ENCODE measurements at places on chromosomes 4 and X. TPM values are rescaled to one million over a fixed set of nuclear protein-coding genes. Genes with fewer than 3 reads are reported as not detected.

Gene PRSS12
- 43.3 TPM for total RNA-seq

Gene DNAAF6
- not detected for total RNA-seq

Gene COL4A6
- total RNA-seq: 3.2 TPM

Gene PTCHD1
- 11.1 TPM for total RNA-seq

Gene RTL3
- not detected for total RNA-seq

Gene GRPR
- 0.74 TPM for total RNA-seq

Gene BEX3
- 182 TPM for total RNA-seq

Gene TMEM154
- total RNA-seq: 0.25 TPM

Gene ATP8A1
- 151 TPM for total RNA-seq
